H54 (cell line): ENCODE measurements at places on chromosomes 7 and 10.

GRCh38 chr10:11080564-11080984 lies 62.9 kb downstream of the CELF2 start:
- DNase-seq = no peak

- no peak for DNase-seq
Measured at GRCh38 chr10:4755286-4755989, 70.6 kb upstream of the AKR1E2 start.

DNA sequence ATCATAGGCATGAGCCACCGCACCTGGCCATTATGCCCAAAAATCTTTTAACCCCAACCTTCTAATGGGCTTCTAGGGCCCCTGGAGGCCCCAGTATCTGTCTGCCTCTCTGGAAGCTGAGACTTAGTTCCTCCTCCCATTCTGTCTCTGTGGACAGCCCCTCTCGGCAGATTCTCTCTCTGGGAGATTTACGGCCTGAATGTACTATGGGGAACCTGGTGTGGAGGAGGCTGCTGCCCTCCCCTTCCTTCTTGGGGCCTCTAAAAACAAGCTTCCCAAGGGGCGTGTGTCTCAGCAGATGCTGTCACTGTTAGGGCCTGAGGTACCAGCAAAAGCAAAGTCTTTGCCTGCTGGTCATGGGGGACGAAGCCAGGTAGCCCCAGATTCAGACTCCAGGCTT lies 35.8 kb upstream of the PRKAR1B start:
- no peak for DNase-seq

DNA sequence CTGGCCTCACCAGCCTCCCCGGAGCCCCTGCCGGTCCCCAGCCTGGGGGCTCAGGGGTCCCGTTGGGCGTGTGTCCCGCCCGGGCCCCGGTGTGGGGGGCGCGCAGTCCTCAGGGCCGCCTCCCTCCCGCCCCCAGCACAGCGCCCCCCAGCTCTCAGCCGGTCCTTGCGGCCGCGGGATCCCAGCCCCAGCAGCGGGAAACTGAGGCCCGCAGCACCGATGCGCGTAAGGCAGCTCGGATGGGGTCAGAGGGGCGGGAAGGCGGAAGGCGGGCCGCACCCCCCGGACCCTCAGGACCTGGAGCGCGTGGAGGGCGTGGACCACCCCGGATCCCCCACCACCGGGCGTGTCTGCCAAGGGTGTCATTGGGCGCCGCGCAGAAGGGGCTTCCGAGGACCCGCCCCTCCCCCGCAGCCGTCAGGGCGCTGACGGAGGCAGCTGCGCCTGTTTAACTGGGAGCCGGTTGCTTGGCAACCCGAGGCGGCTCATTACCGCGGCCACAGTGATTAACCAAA lies 14.9 kb downstream of the UNCX start:
- DNase-seq = no peak

DNA sequence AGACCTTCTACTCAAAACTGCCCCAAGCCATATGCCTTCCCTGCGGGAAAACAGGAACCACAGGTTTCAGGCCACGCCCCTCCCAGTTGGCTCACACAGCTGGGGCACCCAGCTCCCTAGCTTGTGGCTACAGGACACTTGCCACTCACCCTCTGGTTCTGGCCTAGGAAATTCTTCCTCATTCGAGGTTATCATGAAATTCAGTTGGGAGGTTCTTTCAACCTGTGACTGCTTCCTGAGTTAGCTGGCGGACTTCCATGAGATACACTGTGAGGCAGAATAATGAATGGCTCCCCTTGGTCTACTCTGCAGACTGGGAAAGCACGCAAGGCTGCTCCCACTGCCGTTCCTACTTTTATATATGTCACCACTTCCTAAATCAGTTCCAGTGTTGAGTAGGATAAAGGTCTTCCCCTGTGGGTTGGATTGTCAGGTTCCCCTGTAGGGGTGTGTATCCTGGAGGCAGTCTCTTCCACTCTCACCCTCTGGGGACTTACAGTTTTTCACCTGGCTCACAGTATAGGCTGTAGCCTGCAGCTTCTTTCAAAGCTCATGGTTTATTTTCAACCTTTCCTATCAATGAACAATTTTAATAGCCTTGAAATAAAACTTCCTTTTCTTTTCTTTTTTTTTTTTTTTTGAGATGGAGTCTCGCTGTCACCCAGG lies 37.0 kb downstream of the GPR22 start:
- peak; percentile 4 for DNase-seq

- no peak for DNase-seq
Measured at GRCh38 chr7:73900286-73900685, 39.3 kb downstream of the TMEM270 start.

GRCh38 chr10:95674643-95675042 lies 18.1 kb upstream of the ALDH18A1 start:
- no peak for DNase-seq

GRCh38 chr7:12436896-12437535 lies 33.4 kb upstream of the VWDE start:
- DNase-seq = peak; percentile 10

GRCh38 chr10:46514431-46514861 lies 42.0 kb downstream of the GPRIN2 start:
- no peak for DNase-seq

DNA sequence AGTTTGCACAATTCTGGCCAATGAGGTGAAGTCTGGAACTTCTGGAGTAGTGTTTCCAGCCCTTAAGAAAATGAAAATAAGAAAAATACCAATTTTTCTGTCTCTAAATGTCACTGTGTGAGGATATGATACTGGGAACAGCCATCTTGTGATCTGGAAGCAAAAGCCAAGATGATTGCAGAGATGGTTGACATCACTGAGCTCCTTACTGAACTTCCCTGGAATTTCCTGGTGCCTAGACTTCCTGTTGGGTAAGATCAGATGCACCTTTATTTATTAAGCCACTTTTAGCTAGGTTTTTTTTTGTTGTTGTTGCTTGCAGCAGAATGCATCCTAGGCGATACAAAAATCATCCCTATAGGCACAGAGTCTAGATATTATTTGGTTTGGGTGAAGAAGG lies 27.3 kb upstream of the INHBA start:
- DNase-seq = no peak

DNA sequence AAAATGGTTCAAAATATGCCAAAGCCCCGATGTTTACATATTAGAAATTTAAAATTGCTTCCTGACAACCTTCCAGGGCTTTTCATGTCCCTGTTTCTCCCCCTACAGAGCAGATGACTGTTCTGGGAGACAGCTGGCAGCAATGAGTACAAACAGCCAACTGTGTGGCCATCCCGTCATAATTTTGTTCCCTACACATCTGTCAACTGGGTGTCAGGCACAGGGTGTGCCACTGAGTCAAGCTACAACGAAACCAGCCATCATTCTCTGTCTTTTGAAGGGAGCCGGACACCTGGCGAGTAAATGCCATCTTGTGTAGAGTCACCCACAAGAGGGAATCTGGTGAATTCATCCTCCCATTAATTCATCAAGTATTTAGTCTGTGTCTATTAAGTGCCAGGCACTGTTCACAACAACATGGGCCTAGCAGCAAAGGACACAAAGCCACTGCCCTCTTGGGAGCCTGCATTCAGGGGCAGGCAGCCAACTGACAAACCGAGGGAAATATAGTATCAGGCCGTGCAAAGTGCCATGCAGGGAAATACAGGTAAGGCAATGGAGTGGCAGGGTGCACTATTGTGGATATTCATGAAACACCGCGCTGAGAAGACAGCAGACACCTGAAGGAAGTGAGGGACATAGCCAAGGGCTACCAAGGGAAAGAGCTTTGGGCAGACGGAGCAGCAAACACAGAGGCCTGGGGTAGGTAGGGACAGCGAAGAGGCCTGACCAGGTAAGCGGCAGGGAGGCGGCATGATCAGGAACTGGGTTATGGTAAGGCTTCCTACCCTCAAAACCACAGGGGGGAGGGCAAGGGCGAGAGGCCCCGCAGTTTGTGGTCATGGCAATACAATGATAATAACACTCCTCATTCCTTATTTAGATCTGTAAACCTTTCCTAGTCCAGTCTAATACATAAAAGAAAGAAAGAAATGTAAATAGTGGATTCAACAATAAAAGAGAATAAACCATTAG lies 213.6 kb downstream of the FAM107B start:
- DNase-seq = no peak

DNA sequence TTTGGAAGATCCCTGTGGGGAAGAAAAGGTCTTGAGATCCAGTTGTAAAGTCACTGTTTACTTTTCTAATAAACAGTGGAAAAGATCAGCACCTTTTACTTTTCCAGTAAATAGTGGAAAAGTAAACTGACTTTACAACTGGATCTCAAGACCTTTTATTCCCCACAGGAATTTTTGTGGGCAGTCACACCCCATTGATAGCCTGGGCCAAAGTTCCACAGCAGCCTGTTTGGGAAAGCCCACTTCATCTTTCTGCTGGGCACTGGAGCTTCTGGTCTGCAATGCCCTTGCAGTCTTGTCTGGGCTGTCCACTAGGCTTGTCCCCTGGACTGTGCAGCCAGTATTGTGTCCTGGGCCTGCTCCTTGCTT lies 50.2 kb downstream of the ADCY1 start:
- no peak for DNase-seq

DNA sequence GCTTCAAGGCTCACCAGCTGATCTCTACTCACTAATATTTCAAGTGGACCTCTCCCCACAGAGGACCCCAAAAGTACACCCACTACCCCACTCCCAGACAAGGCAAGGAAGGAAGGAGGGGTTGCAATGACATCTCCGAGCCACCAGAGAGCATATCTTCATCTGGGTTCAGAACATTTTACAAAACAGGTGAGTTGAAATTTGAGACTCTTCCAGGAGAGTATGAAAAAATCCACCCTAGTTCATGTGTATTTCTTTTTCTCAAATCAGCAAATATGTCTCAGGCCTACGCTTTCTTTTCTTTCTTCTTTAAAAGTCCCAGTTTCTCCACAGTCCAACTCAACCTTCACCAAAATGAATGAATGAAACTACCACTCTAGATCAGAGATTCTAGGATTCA lies 61.9 kb downstream of the SGMS1 start:
- DNase-seq = no peak

DNA sequence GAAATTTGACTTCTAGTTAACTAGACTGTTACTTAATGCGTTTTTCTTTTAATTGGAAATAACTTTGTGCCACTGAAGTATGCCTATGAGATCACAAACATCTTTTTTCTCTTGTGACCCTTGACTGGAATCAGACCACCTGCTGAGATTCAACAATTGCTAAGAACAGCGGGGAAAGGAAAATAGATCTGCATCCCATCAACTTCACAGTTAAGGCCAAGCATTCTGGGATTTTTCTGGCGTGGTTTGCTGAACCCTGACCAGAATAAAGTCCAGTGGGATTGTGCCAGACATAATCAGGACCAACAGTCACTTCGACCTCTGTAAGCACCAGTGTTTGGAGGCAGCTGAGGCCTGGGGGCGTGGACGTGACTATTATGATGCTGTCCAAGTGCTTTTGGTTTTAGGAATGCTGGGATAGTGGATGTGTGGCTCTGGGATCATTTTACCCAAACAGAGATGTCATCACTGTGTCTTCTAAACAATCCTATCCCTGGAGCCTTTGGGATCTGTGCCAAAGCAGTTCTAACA lies 373.3 kb upstream of the PRKCQ start:
- DNase-seq = no peak

- no peak for DNase-seq
Measured at GRCh38 chr7:120995654-120996053, 7.1 kb downstream of the CPED1 start.

DNA sequence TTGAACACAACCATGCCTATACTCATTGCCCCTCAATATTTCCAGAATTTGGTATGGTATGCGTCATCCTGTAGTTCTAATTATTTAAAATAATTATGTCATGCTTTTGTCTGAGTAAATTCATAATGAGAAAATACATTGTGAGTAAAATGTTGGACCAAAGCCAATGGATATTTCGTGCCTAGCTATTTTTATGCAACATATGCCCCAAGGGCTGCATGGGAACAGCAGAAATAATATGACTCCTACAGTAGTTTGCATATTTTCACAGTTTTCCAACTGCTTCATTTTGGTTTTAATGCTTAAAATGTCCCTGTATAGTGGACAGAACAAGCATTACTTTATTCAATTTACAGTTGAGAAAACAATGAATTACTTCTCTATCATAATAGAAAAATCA lies 1115.6 kb upstream of the GHITM start:
- no peak for DNase-seq

GRCh38 chr7:144452064-144452463 lies 48.6 kb upstream of the NOBOX start:
- DNase-seq = no peak

DNA sequence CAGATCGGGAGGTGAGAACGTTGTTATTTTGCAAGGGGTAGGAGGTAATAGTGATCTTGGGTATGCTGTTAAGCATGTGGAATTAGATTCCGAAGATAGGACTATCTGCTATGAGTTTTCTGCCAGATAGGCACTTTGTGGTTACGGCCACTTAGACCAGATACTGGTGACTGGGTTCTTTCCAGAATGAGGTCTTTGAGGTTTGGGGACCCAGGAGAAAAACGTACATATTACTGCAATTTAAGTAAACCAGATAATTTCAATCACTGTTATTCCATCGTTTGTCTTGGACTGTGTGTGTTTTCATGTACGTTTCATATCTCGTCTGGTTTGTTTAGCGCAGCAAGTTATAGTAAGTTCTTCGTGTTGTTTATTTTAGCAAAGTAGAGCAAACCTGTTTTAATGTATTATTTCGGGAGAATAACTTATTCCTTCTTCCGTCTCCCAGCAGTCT lies 312 bp downstream of the ARL4A start:
- DNase-seq = no peak

- DNase-seq = no peak
Measured at GRCh38 chr7:140215281-140215680, 38.5 kb upstream of the KDM7A start.

DNA sequence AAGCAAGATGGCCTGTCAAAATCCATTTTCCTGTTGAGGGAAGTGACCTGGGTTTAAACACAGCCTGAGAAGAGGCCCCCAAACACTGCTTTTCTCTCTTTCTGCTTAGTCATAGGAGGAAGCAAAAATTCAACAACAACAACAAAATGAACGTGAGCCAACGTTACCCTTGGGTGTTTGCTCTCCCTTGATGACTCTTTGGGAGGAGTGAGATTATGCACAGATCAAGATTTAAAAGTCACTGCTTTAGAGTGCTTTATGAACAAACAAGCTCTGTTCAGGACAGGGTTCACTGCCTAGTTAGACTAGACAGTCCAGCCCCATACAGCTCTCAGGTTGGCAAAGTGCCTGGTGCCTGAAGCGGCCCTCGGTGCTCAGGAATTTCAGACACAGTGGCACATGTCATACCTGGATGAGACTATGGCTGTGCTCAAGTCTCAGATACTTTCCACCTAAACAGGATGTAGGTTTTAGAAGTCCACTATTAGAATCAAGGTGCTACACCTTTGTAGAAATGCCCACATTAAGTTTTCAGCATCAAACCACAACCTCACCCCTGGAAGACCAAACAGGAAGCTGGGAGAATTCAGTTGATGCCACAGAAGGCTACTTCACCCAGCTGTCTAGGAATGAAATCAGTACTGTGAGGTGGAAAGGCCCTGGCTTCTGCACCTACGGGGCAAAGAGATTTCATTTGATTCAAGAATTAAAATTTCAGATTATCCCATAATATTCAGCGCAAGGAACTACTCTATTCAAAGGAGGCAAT lies 38.7 kb downstream of the DENND11 start:
- DNase-seq = no peak

GRCh38 chr10:30529373-30529998 lies 95.5 kb downstream of the MAP3K8 start:
- no peak for DNase-seq
